Lung (tissue), 17 donors: ENCODE measurements at places on chromosomes 11 and 22. TPM values are rescaled to one million over a fixed set of nuclear protein-coding genes. Genes with fewer than 3 reads are reported as not detected.

DNA sequence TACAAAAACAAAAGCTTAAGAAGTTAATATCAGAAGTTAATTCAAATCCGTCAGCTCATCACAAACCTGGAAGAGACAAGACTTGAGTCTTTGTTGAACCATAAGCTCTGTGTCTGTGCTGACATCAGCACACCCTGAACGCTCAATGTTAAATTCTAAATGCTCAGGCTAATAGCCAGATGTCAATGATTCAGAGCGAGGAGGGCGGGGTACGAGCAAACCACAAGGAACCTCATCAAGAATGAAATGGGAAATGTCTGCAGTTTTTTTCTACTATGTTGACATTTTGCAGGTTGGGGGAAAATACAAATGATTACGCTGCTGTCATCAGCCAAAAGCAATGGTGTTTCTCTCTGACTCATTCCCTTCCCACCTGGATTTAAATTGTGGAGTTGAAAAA, 1057.2 kb downstream of the NTM start:
- no peak for DNase-seq

DNA sequence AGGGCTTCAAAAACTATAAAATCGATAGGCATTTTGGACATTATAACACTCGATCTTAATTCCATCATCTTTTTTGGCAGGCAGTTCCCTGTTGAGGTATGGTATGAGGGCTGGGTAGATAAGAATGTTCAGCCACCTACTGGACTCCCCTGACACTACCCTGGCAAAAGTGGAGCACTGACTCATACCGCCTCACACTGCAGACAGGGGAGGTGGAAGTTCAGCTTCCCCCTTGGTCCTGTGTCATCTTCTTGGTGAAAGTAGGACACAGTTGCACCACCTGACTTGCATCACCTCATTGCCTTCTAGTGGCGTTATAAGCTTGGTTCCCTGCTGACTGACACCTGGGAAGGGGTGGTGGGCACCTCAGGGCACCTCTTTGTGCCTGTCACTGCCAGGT, 30.4 kb downstream of the PAAF1 start:
- DNase-seq, result no peak

- DNase-seq, result no peak
These were observed 22.1 kb downstream of the YPEL1 start for GRCh38 chr22:21713428-21714058.

- no peak for DNase-seq
These were observed 14.9 kb downstream of the USP47 start for GRCh38 chr11:11856638-11857037.

Gene USH1C
- 0.11 TPM for total RNA-seq

Gene ZNF70
- 6.9 TPM for total RNA-seq

Gene TSSK2
- total RNA-seq, result not detected

Gene GVQW3
- 7.0 TPM for total RNA-seq

- DNase-seq, result no peak
These were observed 47.4 kb upstream of the PITPNB start for GRCh38 chr22:27966168-27967064.

Gene CST6
- 17.7 TPM for total RNA-seq

DNA sequence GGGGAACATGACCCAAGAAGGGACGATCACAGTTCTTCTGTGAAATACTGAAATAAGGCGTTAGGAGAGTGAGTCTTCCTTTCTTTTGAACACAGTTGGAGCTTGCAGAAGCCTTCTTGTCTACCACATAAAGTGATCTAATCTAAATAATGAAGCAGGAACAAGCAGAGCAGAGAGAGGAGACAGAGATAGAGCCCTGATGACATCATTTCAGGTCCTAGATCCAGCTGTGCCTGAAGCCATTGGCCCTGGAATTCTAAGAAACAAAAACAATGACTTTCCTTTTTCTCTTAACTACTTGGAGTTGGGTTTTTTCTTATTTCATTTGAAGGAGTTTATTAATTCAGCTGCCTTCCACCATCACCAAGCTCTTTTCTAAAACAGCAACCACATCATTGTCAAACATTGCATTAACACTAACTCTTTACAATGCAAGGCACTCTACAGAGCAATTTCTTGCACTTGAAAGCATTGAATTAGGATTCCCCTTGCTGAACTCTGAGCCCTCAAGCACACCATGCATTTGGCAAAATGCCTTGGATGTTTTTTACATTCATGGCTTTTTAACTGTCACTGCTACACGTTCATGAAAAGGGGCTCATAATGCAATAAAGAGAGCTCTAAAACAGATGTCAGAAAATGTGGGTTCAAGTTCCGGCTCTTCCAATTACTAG, 117.2 kb upstream of the TIMP3 start:
- no peak for DNase-seq

DNA sequence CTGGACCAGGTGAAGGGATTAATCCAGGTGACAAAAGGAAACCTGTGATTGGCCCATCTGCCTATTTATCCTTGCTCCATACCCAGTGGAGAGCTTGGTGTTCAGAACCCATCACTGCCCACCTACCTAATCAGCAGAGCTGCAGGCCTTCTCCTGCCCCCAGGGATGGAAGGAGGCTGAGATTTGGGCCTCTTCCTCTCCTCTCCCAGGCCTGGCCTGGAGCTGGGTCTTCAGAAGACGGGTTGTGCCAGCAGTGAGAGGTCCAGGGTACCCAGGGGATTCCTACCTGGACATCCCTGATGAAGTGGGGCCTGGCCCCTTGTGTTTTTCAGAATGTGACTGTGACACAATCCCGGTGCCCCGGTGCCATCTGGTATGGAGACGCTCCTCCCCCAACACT, 80.3 kb upstream of the MYOD1 start:
- no peak for DNase-seq

Gene SCARF2
- total RNA-seq, result 32.9 TPM

Gene TOMM22
- 27.3 TPM for total RNA-seq

GRCh38 chr22:49091451-49091850, 736.2 kb downstream of the BRD1 start:
- no peak for DNase-seq

Gene UPB1
- 4.0 TPM for total RNA-seq

GRCh38 chr11:19398772-19399527, 158.2 kb upstream of the E2F8 start:
- peak; percentile 78 for DNase-seq

DNA sequence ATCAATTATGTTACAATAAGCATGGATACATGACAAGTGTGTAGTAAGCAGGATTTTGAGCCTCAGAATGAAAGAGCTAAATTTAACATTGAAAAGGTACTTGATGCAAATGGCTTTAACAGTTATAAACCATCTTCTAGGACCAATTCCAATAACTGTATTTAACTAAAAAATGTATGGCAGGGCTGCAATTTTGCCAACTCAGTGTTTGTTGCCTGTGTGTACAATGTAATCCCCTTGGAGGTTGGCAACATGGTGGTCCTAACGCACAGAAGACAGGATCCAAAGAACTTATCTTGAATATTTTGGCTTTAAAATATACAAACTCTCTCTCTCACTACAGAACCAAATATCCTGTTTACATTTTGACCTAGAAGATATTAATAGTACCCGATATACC, 2314.1 kb downstream of the LRRC4C start:
- DNase-seq, result peak; percentile 30

Gene CRACR2B
- total RNA-seq, result 45.1 TPM

Gene APOBEC3H
- not detected for total RNA-seq

- DNase-seq, result no peak
These were observed 39.8 kb upstream of the KCNJ11 start for GRCh38 chr11:17428261-17428660.

DNA sequence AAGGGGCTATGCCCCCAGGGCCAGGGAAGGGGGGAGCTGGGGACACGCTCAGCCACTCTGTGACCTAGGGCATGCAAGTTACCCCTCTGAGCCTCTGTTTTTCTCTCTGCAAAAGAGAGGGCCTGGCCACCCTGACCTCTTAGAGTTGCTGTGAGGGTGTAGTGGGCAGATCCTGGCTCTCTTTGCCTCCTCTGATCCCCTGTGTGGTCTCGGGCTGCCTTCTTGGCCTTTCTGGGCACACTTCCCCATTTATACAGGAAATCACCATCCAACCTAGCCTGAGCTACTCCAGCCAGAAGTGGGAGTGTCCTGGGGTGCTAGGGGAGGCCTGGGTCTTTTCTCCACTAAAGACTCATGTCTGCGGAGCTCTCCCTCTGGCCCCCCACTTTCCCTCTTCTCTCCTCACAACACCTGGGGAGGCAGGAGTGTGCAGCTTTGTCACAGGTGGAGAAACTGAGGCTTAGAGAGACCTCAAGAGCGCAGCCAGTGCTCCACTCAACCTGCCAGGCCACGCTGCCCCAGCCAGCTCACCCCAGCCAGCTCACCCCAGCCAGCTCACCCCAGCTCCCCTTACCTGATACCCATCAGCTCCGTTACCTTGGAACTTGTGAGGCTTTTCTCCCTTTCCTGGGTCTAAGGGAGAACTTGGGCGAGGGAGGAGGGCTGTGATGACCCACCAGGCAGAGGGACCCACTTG, 1.4 kb downstream of the AIFM3 start:
- no peak for DNase-seq

DNA sequence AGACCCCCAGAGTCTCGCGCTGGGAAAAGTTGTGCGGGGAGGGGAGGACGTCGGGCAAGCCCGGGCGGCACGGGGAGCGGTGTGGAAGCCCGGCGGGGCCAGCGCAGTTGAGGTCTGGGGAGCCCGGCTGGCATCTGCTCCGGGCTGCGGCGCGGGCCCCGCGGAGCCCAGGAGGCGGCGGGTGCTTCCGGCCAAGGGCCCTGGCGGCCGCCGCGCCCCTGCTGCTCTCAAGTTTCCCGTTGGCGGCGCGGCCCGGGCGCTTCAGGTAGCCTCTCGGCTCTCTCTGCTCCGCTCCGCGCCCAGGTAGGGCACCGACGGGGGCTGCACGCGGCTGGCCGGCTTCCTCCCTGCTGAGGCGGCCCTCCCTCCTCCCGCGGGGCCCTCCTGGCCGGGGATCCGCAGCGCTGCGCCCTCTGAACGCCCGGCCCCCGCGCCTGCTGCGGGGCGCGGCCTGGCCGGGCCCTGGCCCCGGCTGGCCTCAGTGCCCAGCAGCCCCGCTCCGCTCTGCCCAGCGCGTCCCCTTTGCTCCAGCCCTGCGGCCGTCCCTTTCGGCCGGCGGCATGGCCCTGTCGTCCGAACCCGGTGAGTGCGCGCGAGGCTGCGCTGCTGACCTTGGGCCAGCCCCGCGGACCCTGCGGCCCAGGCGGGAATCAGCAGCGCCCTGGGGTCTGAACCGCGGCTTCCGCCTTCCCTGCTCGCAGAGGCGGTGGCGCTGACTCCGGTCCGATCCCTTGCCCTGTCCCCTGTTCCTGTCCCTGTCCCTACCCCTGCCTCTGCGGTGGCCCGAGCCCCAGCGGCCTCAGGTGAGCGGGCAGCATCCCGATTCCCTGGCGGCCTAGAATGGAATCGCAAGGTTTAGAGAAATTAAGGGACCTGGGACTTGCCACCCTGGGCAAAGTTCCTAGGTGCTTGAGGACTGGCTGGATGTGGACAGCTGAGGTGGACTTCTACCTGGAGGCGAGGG, 4.3 kb upstream of the AMPD3 start:
- peak; percentile 40 for DNase-seq

GRCh38 chr11:124114942-124115781, at the start of gene VWA5A:
Gene VWA5A, plus strand, starts transcription at chr11:124115450. Its CDS starts 2,062 bp downstream, at chr11:124117512.
- peak; percentile 93 for DNase-seq

GRCh38 chr11:69439651-69440464, 41.6 kb upstream of the LINC01488 start:
- no peak for DNase-seq
